ENCODE measurements at places on chromosomes 16 and 17.

GRCh38 chr17:77889135-77889505, 69.4 kb upstream of the TNRC6C start:
- peak; percentile 9 for DNase-seq

- no peak for DNase-seq
These were observed 622.1 kb upstream of the CDH5 start for GRCh38 chr16:65744401-65744800.

DNA sequence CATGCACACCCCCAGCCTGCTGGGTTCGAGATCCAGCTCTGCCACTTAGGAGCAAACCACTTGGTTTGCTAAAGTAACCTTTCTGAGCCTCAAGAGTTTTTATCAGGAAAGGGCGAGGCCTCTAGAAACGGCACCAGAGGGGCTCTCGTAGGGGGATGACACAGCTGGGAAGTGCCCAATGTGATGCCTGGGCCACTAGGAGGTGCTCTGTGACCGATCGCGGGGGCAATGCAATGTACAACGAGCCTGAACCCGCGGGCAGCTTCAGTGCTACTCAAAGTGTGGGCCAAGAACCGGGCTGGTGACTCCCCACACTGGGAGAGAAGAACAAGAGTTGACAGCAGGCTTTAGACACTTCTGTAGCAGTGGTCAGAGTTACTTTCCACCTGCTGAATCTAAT, 9.4 kb downstream of the C16orf89 start:
- peak; percentile 14 for DNase-seq

DNA sequence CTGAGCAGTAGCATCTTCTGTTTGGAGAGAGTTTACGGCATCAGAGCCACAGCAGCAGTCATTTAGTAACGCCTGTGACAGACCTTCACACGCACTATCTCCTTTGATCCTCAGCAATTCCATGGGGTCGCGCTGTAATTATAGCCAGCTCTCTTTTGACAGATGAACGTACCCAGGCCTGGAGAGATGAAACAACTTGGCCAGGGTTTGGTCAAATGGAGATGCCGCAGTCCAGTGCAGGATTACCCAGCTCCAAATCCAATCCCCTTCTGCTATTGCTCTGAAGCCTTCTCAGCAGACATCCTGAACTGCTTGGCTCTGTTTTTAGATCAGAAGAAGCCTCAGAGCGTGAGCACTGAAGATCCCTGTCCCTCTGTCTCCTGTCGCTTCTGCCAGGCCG, 83.9 kb downstream of the SOX9 start:
- DNase-seq = no peak

- DNase-seq = no peak
These were observed 269.0 kb downstream of the WWOX start for GRCh38 chr16:78368121-78369102.

GRCh38 chr16:22216191-22216831, 10.2 kb downstream of the EEF2K start:
- DNase-seq = no peak

- DNase-seq = no peak
These were observed 3.8 kb downstream of the ERCC4 start for GRCh38 chr16:13923703-13924298.

- no peak for DNase-seq
These were observed 18.7 kb upstream of the ZNF750 start for GRCh38 chr17:82858376-82859126.

DNA sequence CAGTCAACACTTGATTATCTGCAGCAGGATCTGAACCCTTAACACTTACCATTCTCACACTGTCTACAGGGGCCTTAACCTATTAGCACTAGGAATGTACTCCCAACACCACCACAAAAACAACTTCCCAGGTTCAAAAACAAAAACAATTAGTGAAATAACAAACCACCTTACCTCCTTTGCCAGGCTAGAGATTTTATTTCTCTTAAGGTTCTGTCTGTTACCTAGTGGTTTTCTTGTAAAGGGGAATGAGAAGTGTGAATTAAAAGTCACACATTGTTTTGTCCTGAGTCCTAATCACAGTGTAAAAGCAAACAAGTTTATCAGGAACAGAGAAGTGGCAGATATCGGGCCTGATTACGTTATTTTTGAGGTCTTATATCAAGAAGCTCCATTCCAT, 9.7 kb downstream of the SMARCE1 start:
- DNase-seq = no peak

DNA sequence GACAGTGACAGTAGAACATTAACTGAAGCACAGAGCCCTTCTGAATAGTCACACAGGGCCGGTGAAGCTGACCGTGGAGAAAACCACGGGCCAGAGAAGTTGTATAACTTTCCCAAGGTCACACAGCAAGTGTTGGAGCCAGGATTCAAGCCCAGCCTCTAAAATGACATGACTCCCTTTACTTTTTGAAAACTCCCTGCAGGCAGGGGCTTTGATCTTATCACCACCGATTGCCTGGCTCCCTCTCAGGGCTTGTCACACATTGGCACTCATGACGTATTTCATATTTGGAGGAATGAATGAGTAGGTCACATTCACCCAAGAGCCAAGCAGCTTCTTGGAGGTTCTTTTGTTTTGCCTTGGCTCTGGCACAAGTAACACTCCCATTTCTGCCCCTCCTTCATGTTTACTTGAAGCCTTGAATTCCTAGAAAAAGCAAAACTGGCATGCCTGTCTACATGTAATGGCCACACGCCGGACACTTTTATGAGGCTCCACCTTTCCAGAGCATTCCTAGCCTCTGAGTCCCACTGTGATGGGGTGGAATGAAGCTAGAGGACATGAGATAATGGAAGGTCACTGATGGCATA, 13.3 kb upstream of the RBBP6 start:
- no peak for DNase-seq

Measured in cardiac septum (tissue), 1 donor.